Stimulated activated CD4-positive, alpha-beta T cell treated with anti-CD3 and anti-CD28 coated beads, Interleukin-1b, Interleukin-23, amount 100 ng/mL, for 24 hours (primary cell): ENCODE measurements at places on chromosomes 3 and 15.
A peak's percentile ranks its signal among the peaks of the same experiment; 100 is the strongest.

GRCh38 chr3:141471160-141471559 is 15.7 kb upstream of the RASA2 start:
- no peak for DNase-seq

DNA sequence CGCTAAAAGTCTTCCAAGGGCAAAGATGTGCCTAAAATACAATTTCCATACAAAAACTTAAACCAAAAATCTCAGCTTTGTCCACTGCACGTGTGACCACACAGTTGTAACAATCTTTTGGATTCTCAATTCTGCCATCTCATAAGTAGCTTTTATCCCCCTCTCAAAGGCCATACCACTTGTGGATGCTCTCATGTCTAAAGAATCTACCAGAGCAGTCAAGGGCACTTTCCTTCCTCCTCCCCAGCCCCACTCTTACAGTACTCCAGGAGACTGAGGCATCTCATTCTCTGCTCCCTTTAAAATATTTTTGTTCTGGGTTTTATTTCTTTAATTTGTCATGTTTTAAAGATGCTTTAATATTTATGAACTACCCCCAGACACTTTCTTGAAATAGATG is 102.3 kb upstream of the PFN2 start:
- no peak for DNase-seq

- no peak for DNase-seq
These were observed 71.3 kb upstream of the SEC13 start for GRCh38 chr3:10392244-10392643.

DNA sequence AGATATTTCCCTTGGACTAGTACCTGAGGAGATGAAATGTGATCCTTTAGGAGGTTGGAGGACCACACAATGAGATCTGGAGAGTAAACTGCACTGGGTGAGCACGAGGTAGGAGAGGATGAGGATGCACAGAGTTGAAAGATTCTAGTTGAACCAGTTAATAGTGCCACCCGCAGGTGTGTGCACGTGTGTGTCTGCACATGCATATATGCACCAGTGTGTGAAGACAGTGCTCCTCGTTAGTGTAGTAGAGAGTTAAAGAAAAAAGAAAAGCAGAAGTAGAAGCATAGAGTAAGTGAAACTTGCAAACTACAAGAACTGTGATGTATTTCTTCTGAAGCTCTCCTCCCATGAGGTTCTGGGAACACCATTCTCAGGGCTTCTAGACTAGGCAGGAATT is 8.4 kb downstream of the MED12L start:
- no peak for DNase-seq

- no peak for DNase-seq
These were observed 78.8 kb downstream of the MCF2L2 start for GRCh38 chr3:183349421-183350157.

DNA sequence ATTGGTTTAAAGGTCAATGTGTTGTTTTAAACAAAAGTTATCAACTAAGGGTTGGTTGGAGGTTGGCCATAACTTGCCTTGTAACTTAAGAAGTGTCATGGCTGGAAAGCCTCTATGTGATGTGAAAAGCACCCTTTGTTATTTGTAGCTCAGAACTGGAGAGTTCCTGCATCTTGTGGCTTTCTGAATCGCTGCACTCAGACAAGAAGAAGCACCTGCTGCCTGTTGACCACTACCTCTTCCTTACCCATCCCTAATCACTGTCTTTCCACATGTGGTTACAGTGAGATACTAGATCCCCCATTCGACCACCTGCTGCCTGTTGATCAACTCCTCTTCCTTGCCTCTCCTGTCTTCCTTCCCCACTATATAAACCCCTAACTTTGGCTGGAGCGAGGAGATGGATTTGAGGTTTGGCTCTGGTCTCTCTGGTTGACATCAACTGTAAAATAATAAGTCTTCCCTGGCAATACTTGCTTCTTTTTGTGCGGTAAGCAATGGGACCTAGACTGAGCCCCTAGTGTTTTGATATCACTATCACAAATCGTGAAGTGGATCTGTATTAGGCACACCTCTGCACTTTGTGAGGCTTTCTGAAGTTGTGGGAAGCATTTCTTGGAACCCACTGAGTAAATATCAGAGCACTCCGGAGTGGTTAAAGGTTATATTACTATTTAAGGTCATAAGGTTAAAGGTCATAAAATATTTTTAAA is 13.8 kb downstream of the RPL39L start:
- DNase-seq, result no peak

- DNase-seq, result no peak
These were observed 54.0 kb upstream of the GADL1 start for GRCh38 chr3:30948426-30948825.

DNA sequence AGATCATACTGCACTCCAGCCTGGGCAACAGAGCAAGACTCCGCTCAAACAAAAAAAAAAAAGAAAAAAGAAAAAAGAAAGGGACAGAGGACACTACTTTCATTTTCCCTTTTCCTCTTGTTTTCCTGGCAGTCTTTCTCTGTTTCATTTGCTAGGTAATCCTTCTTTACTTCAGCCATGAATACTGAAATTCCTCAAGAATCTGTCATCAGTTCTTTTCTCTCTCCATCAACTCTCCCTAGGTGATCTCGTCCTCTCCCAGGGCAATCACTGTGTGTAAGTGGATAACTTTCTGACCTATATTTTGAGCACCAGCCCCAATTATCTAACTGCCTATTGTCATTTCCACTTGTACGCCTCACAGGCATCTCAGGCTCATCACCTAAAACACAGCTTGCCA is 51.5 kb downstream of the TTC23 start:
- DNase-seq, result no peak

GRCh38 chr3:122942239-122942638 is 85.3 kb downstream of the SEMA5B start:
- DNase-seq, result no peak

DNA sequence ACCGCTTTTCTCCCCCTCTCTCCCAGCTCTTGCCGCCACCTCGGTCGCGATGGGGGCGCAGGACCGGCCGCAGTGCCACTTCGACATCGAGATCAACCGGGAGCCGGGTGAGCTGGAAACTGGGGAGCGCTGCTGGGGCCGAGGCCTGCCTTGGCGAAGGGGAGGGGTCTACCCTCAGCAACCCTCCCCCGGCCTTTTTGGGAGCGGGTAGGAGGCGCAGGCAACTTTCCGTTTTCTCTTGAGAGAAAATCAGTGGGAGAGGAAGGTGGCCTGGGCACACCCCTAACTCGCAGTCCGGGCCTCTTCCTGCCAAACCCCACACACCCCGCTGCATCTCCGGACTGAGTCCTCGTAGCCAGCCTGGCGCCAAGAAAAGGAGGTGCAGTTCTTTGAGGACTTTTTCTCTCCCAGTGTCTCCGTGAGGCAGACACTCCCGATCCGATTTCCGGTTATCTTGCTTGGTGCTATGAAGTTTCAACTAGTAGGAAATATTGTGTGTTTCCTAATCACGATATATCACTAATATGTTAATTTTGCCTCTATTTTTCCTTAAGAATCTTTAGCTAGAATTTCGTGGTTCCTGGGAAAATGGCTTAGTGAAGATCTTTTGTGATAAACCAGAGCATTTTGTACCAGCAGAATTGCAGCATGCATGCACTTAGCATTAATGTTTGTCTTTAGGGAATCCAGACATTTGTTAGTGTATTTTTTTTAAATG is 631 bp downstream of the NKTR start:
- peak; percentile 28 for DNase-seq

GRCh38 chr15:70149667-70150404 is 52.1 kb upstream of the TLE3 start:
- no peak for DNase-seq

DNA sequence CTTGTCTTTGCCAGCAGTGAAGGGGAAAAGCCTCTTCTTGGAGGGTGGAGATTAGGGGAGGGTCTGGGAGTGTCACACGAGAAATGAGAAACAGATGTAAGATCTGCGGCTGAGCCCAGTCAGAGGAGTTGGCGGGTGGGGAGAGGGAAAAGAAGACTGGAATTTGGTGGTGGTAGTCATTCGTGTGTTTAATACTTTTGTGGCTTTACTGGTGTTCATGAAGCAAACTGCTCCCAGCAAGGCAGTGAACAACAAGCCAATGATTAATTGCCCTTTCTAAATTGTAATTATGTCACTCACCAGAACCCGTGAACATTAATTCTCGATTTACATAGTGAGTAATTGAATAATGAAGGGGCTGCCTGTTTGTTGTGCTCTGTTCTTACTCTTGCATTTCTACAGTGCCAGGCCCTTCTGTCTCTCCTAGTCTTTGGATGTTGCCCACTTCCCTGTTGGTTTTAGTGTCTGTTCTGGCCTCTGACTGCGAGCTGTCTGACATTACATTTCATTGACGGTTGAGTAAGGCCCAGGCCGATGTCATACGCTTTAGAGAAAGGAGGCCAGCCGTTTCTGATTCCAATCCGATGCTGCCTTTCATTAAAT is 78.0 kb downstream of the CHCHD6 start:
- no peak for DNase-seq

DNA sequence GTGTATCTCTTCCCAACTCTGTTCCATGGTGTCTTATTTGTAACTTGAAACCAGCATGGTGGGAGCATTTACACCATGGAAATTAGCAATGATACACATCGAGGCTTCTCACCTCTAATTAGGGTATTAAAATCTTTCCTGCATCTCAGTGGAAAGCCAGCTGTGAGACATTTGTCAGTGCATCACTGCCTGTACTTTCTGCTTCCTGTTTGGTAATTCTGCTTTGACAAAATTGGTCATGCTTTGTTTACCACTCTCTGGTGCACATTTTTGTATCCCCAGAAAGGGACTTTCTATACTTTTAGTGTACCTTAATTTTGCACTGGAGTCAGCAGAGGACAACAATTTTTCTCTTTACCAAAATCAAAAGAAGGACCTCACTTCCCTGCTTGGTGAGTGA is 402.1 kb downstream of the PDCD6IP start:
- no peak for DNase-seq

DNA sequence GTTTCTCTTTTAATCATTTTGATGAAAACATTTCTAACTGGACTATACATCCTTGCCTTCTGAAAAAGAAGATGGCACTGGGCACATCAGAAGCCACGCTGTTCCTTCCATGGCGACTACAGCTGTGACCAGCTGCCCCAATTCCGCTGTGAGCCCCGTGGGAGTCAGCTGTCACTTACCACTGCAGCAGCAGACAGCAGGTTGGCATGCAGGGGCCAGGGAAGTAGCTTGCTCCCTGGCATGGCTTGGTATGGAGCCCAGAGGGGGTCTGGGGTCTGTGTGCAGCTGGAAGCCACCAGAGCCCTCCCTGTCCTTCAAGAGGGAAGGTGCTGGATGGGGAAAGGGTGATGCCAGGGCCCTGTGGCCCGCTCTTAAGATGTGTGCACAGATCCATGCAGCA is 4.5 kb upstream of the ZXDC start:
- DNase-seq, result no peak

DNA sequence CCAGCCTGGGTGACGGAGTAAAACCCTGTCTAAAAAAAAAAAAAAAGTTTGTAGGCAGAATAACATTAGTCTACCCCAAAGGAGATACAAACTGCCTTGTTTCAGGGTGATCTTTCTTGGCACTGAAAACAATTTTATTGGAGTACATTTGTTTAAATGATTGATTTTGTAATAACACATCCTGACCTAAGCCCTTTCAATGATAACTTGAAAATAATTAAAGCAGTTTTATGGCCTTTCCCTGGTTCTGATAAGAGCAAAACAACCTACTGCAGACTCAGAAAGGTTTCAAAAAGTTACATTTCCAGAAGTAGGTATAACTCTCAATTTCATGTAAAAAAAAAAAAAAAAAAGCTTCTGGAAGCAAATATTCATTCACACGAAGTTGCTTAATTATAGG is 164.4 kb downstream of the ISL2 start:
- no peak for DNase-seq

DNA sequence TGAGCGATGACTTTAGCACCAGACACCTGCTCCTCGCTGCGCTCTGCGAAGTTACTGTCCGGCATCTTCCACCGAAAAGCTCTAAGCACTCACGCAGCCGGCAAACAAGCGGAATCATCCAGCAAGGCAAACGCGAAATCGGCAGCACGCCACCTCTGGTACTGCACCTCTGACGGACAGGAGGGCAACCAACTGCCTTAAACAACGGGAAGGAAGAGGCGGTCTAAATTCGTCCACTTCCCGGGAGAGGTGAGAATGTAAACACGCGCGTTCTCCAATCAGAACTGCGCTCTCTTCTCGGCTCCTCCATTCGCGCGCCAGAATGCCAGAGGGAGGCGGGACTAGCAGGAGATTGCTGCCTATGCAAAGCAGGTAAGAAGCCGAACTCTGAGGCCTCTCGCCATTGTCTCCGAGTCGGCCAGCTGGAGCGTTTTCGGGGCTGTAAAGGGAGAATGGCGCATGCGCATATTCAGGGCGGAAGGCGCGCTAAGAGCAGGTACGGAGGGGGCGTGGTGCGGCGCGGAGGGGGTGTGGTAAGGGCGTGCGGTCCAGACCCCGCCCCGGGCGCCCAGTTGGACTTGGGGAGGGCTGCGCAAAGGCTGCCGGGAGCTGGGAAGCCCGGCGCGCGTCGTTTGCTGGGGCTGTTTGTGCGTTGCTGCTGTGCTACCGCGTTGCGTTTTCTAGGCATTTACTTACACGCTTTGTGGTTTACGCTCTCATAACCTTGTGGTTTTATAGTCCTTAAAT is at the start of the genes BTD and HACL1:
TSS of gene BTD (plus strand) at position 347 of the 747 bp plus-strand sequence. CDS start 33,695 bp downstream, outside the sequence.
TSS of gene HACL1 (minus strand) at position 171 of the 747 bp plus-strand sequence. CDS start at position 65, 106 bp downstream.
- DNase-seq, result peak; percentile 97

GRCh38 chr3:65883613-65884012 is 155.1 kb downstream of the MAGI1 start:
- DNase-seq, result no peak

DNA sequence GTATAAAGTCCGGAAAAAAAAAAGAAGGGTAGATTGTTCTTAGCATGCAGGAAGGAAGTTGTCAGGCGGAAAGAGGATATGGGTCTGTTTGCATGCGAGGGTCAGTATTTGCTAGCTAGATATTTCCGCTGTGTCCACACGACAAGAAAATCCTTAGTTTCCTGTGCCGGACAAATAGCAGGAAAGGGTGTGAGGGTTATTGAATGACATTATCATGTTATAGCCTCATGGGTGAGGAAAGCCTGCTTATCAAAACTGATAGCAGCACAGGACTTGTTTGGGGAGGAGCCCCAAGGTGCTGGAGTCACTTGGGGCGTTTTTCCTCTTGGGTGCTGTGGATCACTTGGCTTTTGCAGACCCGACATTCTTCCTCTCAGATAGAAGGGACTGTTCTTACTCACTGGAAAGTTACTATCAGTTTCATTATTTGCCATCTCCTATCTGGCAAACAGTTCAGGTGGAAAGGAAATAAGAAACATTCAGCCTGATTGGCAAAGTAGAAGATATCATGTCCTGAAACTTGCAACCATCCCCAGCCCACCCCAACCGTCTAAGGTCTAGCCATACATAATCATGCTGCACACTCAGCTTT is 127.2 kb upstream of the DPH6 start:
- DNase-seq, result no peak
